HTR-8/SVneo (cell line): ENCODE measurements at places on chromosomes 4 and X.

DNA sequence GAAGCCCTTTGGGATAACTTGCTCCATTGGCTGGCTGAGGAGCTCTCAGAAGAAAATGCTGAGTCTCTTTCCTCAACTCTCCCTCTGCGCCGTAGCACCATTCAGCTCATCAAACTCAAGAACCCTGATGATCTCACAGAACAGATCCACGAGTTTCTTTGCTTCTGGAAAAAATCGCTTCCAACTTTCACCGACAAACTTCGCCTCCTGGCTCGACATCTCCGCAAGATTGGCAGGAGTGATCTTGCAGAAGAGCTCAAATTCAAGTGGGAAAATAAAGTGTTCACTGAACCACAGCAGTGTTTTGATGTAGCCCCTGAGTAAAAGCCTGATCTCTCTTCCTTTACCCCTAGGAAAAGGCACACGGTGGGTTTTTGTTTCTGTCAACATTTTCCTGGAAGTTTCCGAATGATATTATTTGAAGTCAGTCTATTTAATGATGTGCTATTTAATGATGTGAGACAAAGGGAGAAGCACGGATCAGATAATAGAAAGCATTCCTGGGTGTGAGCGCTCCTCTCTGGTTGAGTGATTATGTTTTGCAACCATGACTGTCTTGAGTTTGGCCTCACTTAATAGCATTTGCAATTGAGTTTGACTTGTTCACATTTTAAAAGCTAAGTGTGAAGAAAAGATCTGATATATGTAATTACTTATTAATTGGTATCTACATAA is 62.2 kb downstream of the DTHD1 start:
- DNase-seq: no peak

GRCh38 chr4:184384810-184385557 is 89.4 kb downstream of the IRF2 start:
- DNase-seq: no peak

DNA sequence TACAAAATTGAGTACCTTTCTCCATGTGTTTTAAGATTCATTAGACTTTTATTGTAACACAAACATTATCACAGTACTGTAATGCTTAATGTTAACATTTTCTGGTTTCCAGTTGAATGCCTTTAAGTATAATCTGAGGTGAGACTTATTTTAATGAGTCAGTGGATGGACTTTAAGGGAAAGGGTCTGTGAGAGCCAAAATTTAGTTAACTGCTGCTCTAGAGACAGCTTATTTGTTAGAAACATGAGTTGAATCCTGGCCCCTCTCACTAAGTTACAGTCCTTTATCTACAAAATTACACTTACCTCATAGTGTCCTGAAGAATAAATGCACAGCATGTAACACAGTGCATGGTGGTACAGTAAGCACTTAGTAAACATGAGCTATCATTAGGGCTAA is 66.0 kb downstream of the PGRMC2 start:
- no peak for DNase-seq

DNA sequence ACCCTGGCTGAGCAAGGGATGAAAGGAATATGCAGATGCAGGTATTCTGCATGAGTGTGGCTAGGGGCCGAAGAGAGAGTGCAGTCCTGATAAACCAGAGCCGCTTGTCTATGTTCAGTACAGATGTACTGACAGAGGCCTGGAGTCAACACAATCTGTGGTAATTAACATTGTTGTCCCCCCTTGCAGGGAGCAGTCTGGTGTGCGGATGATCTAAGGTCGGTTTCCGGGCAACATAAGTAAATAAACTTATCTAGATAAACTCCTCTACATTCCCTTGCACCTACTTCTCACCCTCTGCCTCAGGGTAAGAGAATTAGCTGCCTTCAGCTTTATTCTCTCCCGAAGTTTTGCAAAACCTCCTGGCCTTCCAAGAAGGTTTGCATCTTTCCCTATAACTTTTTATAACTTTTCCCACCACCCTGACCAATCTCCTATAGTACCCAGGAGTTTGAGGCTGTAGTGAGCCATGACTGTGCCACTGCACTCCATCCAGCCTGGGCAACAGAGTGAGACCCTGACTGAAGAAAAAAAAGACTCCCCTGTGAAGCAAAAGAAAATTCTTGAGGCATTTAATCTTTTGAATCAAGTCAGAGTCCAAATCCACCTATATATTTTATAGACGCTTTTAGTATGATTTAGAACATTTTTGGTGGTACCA is 26.6 kb downstream of the SNX25 start:
- no peak for DNase-seq

GRCh38 chr4:124803641-124804040 is 91.1 kb upstream of the ANKRD50 start:
- DNase-seq: no peak

- no peak for DNase-seq
Observed at GRCh38 chrX:143296521-143296920, 220.8 kb downstream of the SPANXN3 start.

- DNase-seq: no peak
Observed at GRCh38 chr4:1523506-1523905, 117.3 kb upstream of the NKX1-1 start.

DNA sequence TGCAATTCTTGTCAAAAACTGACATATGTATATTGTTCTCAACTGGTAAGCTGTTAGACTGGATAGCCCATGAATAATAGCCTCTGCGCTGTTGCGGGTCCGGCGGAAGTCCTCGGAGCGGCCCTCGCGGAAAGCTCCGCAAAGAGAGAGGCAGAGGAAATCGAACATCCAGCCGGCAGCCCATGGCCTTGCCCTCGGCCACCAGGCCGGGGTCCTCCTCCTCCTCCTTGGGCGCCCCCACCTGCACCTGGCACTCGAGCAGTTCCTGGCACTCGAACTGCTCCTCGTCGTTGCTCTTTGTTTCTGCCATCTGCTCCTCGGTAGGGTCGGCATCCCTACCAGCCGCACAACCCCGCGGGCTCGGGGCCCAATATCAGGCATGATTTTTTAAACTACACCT is 1176.3 kb downstream of the PCDH18 start:
- DNase-seq: no peak

GRCh38 chr4:24849756-24850155 is 54.4 kb downstream of the SOD3 start:
- DNase-seq: no peak

GRCh38 chr4:154741131-154741665 is 2.6 kb upstream of the LRAT start:
- DNase-seq: no peak

DNA sequence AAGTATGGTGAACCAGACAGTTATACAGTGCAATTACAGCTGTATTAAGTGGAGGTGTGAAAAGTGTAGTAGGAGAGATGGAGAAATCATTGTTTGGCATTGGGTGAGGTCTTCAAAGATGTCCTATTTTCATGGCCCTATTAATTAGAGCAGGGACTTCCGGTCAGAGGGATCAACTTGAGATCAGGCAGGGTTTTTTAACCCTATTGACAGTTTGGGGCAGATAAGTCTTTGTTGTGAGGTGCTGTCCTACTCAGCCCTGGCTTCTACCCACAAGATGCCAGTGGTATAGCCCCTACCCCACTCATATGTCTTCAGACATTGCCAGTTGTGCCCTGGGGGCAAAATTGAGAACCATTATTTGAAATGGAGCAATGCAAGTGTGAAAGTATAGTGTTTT is 9.9 kb downstream of the USP9X start:
- DNase-seq: no peak

DNA sequence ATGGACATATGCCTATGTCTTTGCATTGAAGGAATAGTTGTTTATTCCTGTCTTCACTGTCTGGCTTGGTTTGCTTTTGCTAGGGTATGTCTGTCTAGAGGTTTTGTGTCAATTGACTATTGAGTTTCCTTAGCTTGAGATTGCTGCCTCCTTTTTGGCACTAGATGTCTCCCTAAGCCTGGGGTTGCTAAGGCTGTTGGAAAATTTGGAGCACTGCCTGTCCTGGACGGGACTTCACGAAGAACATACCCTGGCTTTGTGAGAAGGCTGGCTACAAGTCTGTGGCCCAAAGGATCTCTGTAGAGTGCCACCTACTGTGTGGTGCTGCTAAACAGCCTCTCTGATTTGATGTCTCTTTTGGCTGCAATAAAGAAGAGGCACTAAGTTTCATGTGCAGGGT is 183.8 kb upstream of the NUDT10 start:
- no peak for DNase-seq

DNA sequence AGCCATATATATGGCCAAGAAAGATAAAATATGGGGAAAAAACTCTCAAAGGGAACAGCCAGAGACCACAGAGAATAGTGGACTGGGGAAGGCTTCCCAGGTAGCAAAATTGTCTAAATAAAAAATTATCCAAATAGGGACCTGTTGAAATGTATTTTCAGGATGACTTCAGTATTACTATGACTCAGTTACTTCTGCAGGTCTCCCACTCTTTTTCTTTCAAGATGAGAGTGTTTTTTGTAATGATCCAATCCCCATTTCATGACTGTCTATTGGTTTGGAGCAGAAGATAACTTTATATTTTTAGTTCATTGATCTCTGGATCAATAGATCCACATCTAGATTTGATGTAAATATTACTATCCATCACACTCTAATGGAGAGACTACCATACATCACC is 372.1 kb upstream of the EMCN start:
- no peak for DNase-seq

DNA sequence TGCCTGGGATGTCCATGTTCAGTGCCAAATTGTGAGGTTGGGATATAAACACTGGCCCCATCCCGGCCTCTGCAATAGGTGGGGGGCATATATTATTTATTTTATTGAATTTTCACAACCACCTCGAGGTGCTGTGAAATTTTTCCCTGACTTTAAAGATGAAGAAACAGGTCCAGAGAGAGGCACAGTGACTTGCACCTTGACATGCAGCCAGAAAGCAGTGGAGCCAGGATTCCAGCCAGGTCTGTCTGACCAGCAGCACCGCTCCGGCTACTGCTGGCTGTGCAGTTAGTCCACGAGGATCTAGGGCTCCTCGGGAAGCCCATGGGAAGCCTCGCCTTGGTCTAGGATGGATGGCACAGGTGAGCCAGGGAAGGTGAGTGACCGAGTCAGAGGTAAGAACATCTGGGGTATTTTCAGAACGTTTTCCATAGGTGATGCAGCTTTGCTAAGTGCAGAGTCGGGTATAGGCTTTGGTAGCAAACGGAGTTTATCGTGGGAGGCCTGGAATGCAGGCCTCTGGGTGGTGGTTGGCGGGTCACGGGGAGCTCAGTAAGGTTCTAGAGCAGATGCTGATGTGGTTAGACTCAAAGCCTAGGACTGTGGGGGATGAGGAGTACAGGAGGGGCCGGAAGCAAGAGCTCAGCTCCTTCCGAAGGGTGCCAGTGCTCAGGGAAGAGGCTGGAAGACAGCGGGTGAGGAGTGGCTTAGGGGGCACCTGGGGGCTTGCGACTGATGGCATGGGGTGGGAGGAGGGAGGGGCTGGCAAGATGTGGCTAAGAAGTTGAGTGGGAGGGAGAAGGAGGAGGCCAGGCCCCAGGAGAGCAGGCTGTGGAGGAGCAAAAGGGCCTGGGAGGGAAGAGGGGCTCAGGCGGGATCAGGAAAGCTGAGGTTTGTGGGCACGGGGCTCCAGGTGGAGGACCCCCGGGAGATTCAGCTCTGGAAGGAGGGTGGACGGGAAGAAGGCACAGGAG is 107.7 kb upstream of the LRPAP1 start:
- DNase-seq: no peak

GRCh38 chr4:140342620-140343019 is 30.8 kb upstream of the SCOC start:
- no peak for DNase-seq

- DNase-seq: no peak
Observed at GRCh38 chr4:109451544-109452273, 18.1 kb downstream of the SEC24B start.

GRCh38 chr4:107192601-107193000 is 156.5 kb upstream of the DKK2 start:
- DNase-seq: no peak

- DNase-seq: no peak
Observed at GRCh38 chr4:75950213-75950815, 9.5 kb upstream of the NAAA start.

DNA sequence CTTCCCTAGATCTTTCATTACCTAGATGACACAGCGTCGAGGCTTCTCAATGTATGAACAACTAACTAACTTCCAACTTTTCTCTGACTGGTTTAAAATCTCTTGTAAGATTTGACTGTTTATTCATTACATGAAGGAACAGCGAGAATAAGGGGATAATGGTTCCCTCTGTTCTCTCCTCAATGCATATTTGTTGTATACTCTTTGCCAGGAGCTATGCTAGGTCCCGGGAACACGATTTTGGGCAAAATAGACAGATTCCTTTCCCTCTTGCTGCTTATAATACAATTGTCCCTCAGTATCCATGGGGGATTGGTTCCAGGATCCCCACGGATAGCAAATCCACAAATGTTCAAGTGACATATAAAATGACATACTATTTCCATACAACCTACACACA is 1020.0 kb downstream of the DMD start:
- DNase-seq: no peak

DNA sequence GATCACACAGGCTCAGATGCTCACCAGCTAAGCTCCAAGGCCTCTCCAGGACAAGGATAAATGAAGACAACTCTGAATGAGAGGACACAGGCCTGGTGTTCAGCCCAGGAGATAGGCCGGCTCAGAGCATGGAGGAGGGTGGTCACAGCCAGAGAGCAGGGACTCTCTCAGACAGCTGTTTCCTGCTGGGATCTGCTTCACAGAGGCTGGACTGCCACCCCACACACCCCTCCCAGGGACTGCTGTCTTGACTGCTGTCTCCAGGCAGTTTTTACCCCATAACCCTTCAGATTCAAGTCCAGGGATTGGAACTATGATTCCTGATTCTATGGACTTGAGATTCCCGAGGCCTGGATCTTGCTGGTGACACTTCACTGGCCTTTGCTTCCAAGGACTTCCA is 89.0 kb downstream of the SMIM20 start:
- DNase-seq: no peak

- DNase-seq: no peak
Observed at GRCh38 chrX:2401201-2401589, 99.6 kb downstream of the DHRSX start.

DNA sequence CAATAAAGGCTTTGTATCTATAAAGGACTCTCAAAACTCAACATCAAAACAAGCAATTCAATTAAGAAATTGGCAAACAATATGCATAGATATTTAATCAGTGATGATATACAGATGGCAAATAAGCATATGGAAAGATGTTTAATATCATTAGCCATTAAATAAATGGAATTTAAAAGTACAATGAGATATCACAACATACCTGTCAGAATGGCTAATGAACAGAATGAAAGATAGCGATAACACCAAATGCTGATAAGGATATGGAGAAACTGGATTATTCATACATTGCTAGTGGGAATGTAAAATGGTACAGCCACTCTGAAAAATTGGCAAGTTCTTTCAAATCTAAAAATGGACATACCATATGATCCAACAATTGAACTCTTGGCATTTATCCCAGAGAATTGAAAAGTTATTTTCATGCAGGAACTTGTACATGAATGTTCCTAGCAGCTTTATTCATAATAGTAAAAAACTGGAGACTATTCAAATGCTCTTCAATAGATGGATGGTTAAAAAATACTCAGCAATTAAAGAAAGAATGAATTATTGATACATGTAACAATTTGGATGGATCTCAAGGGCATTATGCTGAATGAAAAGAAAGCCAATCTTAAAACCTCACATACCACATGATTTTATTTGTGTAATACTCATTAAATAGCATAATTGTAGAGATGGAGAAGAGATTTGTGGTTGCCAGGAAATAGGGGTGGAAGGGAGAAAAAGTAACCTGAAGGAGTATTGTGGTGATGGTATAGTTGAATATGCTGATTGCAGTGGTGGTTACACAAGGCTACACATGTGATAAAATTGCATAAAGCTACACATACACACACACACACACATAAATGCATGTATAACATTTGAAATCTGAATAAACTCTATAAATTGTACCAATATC is 45.9 kb upstream of the ALG13 start:
- DNase-seq: no peak
